Head of caudate nucleus (tissue), 42 donors: ENCODE measurements at places on chromosomes 16 and 17.

- DNase-seq, result no peak
Observed at GRCh38 chr16:55942821-55943220, 67.6 kb upstream of the CES5A start.

GRCh38 chr17:35892091-35893035 is 12.2 kb upstream of the CCL5 start:
- DNase-seq, result no peak

GRCh38 chr17:7747635-7748071 is 30.1 kb downstream of the DNAH2 start:
- no peak for DNase-seq

GRCh38 chr16:86218479-86219170 is 291.7 kb upstream of the FOXF1 start:
- DNase-seq, result peak; percentile 23

- DNase-seq, result no peak
Observed at GRCh38 chr16:79810449-79811189, 210.1 kb upstream of the MAF start.

- no peak for DNase-seq
Observed at GRCh38 chr16:21205303-21205702, 6.1 kb downstream of the ZP2 start.

DNA sequence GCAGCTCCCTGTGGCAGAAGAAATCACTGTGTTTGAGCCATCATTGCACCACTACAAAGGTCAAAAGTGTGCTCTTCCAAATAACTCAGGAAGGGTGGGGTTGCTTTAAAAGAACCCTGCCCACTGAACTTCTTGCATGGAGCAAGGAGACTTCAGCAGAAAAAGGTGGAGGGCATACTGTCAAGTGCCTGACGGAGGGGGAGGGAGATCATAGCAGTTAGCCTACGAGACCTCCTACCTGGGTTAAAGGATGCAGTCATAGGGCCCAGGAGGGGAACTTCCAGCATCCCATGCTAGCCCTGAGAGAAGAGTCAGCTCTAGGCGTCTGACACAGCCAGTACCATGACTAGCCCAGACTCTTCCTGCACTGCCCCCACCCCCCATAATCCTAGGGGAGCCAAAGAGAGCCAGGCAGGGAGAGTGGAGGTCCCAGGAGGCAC is 45.3 kb upstream of the MSI2 start:
- no peak for DNase-seq

GRCh38 chr17:42421507-42422338 is 1.3 kb downstream of the CAVIN1 start:
- DNase-seq, result no peak

GRCh38 chr17:3827124-3827773 is 18.8 kb downstream of the NCBP3 start:
- DNase-seq, result peak; percentile 85

GRCh38 chr17:58321571-58322525 is 6.7 kb downstream of the TSPOAP1 start:
- no peak for DNase-seq

- DNase-seq, result no peak
Observed at GRCh38 chr16:12087901-12088421, 111.4 kb downstream of the SNX29 start.

- no peak for DNase-seq
Observed at GRCh38 chr16:76574651-76575050, 297.4 kb downstream of the CNTNAP4 start.

GRCh38 chr17:55116440-55116914 is 147.9 kb downstream of the STXBP4 start:
- DNase-seq, result no peak

GRCh38 chr17:58632324-58633314 is 59.2 kb downstream of the TEX14 start:
- DNase-seq, result no peak

DNA sequence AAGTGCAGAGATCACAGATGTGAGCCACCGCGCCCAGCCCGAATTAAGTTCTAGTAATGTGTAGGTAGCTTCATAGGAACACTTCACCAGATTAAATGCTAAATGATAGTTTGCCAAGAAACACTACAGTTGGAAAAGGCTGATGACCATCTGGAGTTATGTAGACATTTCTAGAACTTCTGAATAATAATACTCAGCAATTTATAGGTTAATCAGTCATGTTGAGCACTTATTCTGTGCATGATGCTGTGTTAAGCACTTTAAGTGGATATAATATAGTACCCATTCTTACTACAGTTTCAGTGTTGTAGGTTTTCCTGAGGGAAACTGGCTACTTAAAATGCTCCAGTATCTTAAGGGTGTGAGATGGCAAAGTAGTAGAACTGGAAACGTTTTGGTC is 45.2 kb downstream of the NUP93 start:
- DNase-seq, result no peak

- no peak for DNase-seq
Observed at GRCh38 chr16:15648135-15648730, 1.8 kb upstream of the NDE1 start.

- peak; percentile 77 for DNase-seq
Observed at GRCh38 chr17:47802341-47803022, 19.1 kb downstream of the OSBPL7 start.
